ENCODE measurements at places on chromosomes 12 and 14.

DNA sequence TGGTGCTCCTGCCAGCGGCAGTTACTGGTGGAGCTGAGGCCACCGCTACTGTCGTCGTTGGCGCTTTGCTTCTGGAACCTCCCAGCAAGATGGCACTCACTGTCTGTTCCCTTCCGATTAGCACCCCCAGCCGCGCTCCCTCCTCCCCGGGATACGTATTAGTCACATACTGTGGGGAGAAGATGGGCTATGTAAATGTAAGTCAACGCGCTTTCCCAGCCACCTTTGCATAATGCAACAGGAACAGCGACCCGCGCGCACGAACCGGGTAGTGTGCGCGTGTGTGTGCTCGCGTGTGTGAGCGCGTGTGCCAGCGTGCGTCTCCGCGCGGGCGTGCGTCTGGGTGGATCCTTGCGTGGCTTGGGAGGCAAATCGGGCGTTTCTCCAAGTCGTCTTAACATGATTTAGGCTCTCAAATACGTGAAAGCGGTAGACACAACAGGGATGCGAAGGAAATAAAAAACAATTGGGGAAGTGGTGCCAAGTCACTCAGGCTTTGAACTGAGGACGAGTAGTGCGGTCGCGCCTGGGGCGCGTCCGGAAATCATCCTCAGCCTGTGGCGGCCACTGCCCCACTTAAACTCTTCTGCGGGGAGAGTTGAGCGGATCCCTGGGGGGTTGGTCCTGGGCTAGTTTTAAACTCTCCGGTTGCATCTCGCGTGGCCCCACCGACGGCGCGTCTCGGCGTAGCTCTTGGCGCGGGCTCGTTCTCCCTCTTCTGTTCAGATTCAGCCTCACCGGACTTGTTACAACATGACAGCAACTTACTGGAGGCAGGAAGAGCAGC is 1.8 kb downstream of the FLRT2 start:
- peak; percentile 67 for DNase-seq

- no peak for DNase-seq
These were observed 1.1 kb upstream of the KRT3 start for GRCh38 chr12:52796839-52797528.

DNA sequence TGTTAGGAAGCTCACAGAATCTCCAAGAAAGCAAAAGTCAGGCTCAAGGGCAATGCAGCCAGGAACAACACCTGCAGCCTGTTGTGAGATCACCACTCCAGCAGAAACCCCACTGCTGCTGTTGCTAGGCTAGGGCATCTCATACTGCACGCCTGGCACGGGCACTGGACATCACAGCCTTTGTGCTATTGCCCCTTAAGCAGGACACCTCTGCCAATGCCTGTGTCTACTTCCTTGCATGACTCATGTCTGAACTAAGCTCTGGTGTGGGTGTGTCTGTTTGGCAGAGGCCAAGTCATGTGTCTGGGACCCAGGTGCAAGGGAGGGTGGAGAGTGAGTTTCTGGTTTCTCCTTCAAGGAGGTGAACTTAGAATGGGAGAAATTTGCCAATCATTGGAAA is 10.0 kb upstream of the DDX47 start:
- peak; percentile 44 for DNase-seq

DNA sequence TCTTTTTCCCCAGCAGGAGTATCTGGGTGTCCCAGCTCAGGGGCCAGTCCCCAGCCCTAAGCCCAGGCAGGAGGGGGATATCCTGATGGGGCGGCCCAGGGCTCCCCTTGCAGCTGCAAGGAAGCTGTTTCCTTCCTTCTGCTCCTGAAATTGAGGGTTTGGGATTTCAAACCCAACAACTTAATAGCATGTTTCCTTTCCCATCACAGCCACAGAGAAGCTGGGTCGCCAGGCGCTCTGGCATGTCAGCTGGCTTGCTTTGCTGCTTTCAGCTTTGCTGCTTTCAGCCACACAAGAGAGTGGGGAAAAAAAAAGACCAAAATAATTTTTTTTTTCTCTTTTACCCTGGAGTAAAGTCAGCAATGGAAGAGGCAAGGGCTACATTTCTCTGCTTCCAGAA is 30.0 kb downstream of the HVCN1 start:
- no peak for DNase-seq

- no peak for DNase-seq
These were observed 17.4 kb downstream of the BICDL1 start for GRCh38 chr12:120006258-120006975.

DNA sequence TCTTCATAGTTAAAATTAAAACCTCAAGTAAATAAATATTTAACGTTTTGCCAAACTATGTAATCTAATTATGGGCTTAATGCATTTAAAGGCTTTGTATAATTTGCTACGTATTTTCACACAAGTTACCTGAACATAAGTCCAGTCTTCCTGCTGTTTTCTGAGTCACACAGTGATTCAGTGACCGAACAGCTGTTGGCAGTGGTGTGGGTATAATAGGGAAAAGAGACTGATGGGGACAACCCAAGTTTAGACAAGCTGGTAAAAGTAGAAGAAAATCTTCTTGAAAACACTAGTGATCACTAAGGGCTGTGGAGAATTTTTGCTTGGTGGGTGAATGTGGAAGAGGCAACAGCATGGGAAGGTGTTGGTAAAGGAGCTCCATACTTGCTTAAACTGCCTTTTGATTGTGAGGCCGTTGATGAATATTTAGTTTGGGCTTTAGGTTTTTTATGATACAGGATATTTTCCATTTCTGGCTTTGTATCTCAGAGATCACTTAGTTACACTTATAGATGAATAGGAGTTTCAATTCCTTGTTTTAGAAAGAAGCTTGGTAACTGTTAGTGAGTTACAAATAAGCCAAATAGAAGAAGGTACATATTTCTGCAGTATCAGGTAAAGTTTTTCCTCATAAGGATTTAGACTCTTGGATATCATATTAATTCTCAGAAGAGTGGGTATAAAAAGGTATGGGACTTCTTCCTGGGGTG is 23.9 kb downstream of the LRRK2 start:
- no peak for DNase-seq

GRCh38 chr12:53057816-53058500 is 8.1 kb downstream of the TNS2 start:
- DNase-seq, result no peak

GRCh38 chr14:61615743-61616523 is 79.4 kb upstream of the HIF1A start:
- no peak for DNase-seq

DNA sequence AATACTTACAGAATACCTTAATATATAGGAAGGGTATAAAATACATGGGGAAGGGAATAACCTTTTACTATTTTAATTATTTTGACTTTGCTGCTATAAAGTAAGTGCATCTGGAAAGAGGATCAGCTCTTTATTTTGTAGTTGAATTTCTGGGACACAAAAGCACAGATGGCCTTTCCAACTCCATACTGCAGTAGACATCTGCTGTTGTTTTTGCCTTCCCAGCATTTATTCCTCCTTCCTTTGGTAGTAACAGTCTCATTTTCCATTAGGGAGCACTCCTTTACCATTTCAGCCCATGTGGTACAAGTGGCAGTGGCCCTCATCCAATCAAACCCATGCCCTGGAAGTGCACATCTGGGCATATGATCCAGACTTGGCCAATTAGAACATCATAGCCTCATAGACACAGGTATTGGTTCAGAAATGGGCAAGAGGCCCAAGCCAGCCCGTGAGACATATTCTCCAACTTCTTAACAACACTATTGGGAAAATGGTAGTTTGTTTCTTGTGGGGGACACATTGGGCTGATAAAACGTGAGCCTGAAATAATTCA is 64.8 kb upstream of the YARS2 start:
- DNase-seq, result no peak

DNA sequence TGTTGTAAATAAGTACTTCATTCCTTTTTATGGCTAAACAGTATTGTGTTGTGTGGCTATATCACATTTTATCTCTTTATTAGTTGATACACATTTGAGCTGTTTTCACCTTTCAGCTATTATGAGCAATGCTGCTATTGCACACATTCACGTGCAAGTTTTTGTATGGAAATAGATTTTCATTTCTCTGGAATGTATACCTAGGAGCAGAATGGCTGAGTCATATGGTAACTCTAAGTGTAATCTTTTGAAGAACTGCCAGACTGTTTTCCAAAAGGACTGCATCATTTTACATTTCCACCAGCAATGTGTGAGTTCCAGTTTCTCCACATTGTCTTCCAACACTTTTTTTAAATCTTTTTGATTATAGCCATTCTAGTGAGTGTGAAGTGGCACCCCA is 134.0 kb downstream of the SRGAP1 start:
- peak; percentile 41 for DNase-seq

DNA sequence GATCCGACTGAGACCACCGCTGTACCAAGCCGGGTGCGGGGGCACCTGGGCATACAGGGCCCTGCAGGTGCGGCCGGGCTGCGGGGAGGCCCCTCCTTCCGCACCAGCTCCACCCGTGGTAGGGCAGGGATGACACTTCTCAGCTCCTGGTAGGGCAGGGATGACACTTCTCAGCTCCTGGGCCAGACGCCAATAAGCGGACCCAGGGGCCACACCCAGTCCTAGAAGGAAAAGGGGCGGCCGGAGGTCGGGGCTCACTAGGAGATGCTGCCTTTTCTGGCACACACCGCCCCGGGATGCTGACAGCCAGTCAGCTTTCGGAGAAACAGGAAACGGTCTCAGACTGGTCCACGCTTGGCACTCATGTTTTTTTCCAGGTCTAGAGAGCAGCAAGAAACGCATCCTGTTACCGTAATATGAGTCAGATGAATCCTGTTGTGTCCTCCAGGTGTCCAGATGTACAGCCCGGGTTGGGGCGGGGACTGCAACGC is 34.8 kb downstream of the NFKBIA start:
- DNase-seq, result no peak

GRCh38 chr12:69765515-69765914 is 26.9 kb downstream of the RAB3IP start:
- DNase-seq, result no peak

- no peak for DNase-seq
These were observed 210.9 kb upstream of the FKBP4 start for GRCh38 chr12:2583642-2584401.

DNA sequence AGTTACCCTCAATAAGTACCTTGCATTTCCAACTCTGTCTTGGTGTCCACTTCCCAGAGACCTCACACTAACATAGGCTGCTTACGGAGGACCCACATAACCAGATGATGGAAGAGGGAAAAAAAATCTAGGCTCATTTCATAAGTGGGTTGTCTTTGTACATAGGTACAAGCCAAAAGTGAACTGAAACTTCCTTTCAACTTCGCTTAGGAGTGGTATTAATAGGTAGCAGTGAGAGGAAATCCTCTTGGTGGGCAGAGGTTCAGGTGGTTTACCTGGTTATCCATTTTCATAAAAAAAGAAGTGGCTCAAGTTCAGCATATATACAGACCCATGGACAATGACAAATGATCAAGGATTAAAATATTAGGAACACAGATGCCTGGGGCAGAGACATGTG is 35.8 kb upstream of the RNU6-7 start:
- no peak for DNase-seq

- DNase-seq, result peak; percentile 57
These were observed 3.5 kb downstream of the PTPN21 start for GRCh38 chr14:88551094-88551870.

- no peak for DNase-seq
These were observed 12.2 kb upstream of the CALCOCO1 start for GRCh38 chr12:53739214-53740129.

DNA sequence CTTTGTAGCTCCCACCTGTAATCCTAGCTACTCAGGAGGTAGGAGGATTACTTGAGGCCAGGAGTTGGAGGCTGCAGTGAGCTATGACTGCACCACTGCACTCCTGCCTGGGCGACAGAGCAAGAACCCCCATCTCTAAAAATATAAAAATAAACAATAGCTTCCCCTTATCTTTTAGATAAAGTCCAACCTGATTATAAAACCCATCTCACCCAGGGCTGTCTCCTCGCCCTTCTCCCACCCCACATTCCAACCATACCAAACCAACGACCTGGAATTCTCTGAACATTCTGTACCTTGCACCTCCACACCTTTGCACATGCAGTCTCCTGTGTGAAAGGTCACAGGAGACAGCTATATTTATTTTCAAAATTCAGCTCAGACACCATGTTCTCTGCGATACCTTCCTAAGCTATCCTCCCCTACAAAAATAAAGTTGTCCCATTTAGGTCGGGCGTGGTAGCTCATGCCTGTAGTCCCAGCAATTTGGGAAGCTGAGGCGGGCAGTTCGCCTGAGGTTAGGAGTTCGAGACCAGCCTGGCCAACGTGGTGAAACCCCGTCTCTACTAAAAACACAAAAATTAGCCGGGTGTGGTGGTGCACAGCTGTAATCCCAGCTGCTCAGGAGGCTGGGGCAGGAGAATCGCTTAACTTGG is 7.7 kb downstream of the SLC7A7 start:
- no peak for DNase-seq

- peak; percentile 7 for DNase-seq
These were observed 179.6 kb downstream of the TMEM117 start for GRCh38 chr12:44015333-44015941.

DNA sequence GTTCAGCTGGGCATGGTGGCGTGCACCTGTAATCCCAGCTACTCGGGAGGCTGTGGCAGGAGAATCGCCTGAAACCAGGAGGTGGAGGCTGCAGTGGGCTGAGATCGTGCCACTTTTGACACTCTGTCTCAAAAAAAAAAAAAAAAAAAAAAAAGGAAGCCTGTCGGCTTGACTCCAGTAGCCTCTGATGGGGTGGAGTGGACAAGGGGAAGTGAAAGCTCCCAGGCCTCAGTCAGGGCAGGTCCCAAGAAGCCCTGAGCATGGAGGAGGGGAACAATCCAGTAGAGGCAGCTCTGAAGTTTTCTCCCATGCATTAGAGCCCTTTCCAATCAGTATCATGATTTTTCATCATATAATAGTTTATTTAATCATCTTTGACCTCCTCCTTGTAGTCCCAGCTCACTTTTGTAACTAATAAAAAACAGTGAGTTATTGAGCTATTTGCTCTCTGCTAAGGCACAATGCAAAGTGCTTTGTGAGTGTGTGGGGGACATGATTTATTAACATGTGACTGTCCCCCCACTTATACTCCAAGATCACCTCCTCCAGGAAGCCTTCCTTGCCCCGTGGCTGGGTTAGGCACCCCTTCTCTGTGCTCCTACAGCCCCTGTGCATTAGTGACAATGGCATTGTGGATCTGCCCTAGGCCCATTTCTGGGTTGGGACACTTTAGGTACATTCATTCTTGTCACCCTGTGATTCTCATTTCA is 4.7 kb upstream of the SSH1 start:
- no peak for DNase-seq

- DNase-seq, result no peak
These were observed 60.9 kb upstream of the CMKLR1 start for GRCh38 chr12:108400056-108400455.

- DNase-seq, result no peak
These were observed 98.9 kb downstream of the ACSS3 start for GRCh38 chr12:81176796-81177195.

All from skeletal muscle cell (primary cell).